Osteoblast (primary cell): ENCODE measurements at places on chromosomes 2 and 18. TPM values are rescaled to one million over a fixed set of nuclear protein-coding genes. Genes with fewer than 3 reads are reported as not detected.

DNA sequence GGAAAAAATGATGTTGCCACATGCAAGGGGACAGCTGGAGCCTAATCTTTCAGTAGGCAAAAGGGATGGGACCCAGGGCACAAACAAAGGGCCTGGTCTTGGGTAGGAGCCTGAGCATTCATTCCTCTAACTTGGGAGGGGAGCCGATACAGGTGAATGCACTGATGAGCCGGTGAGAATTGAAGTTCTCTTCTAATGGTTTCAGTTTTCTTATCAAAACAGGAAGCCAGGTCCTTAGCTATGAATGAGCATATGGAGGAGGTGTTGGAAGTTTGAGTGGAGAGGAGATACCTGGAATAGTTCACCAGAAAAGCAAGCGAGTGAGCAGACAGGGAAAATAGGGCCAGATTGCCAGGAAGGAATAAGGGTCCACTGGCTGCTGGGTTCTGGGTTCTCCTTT lies 10.1 kb downstream of the DPP4 start:
- no peak for DNase-seq

Gene CLEC4F
- total RNA-seq: not detected in 2 replicates

- no peak for DNase-seq
Observed at GRCh38 chr2:134715932-134716643, 2.7 kb downstream of the TMEM163 start.

Gene EEF1B2
- 442 and 563 TPM in 2 replicates for total RNA-seq

GRCh38 chr2:26349690-26350089 lies 3.1 kb upstream of the ADGRF3 start:
- DNase-seq: no peak

Gene FEV
- total RNA-seq: not detected in 2 replicates

Gene GLI2
- 3.8 and 10.1 TPM in 2 replicates for total RNA-seq
